ENCODE measurements at places on chromosomes 1 and 21. TPM values are rescaled to one million over a fixed set of nuclear protein-coding genes. Genes with fewer than 3 reads are reported as not detected.

Gene ZBTB8B
- total RNA-seq = not detected

Gene NR1I3
- not detected for total RNA-seq

Gene PPP1R12B
- 47.1 TPM for total RNA-seq

Gene ANGPTL1
- total RNA-seq = 6.6 TPM

Gene LDLRAD2
- total RNA-seq = 0.09 TPM

Gene CLDN17
- not detected for total RNA-seq

Gene RHD
- not detected for total RNA-seq

Gene LCE2B
- total RNA-seq = not detected

Gene CRYBG2
- total RNA-seq = not detected

Gene TRIM67
- total RNA-seq = not detected

Gene SYPL2
- 1.7 TPM for total RNA-seq

Gene GSTM4
- 8.7 TPM for total RNA-seq

Gene CRYAA
- total RNA-seq = not detected

Gene C1orf141
- total RNA-seq = 0.65 TPM

Gene CDC20
- total RNA-seq = 0.33 TPM

Gene RASAL2
- 30.5 TPM for total RNA-seq

Gene VWA5B1
- total RNA-seq = not detected

Gene CFAP141
- total RNA-seq = not detected

Gene GPR157
- total RNA-seq = 2.2 TPM

Data from fibroblast of the aortic adventitia (primary cell).